ENCODE measurements at places on chromosomes 6 and 20. TPM values are rescaled to one million over a fixed set of nuclear protein-coding genes. Genes with fewer than 3 reads are reported as not detected.

DNA sequence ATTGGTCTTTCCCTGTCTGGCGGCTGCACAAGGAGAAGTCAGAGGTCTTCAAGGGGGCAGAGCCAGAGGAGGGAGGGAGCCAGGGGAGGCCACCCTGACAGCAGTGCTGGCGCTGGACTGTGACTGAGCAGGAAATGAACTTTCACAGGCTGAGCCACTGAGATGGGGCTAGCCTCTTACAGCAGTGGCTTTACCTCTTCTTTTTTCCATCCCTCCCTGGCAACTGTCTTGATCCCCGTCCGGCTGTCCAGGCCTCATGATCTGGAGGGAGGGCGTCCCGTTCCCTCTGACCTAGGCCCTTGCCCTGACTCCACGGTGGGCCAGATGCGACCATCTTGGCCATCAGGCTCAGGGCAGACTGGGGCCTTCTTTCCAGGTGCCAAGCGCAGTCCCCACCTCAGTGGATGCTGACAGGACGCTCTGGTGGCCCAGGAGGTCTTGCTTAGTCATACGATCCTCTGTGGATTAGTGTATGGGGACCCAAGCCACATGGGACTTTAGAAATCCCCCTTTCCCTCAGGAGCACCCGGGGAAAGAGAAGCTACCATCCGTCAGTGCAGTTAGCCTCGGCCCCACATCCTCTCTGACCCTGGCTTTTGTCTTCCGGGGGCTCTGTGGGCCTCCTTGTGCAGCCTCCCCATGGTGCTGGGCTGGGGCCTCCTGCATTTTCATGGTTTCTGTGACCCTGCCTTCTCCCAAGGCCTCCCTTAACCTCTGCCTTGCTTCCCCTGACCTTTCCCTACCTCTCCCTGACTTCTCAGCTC lies 57.4 kb upstream of the CCDC167 start:
- DNase-seq = no peak

- no peak for DNase-seq
Measured at GRCh38 chr20:50588034-50588736, 78.0 kb downstream of the PTPN1 start.

DNA sequence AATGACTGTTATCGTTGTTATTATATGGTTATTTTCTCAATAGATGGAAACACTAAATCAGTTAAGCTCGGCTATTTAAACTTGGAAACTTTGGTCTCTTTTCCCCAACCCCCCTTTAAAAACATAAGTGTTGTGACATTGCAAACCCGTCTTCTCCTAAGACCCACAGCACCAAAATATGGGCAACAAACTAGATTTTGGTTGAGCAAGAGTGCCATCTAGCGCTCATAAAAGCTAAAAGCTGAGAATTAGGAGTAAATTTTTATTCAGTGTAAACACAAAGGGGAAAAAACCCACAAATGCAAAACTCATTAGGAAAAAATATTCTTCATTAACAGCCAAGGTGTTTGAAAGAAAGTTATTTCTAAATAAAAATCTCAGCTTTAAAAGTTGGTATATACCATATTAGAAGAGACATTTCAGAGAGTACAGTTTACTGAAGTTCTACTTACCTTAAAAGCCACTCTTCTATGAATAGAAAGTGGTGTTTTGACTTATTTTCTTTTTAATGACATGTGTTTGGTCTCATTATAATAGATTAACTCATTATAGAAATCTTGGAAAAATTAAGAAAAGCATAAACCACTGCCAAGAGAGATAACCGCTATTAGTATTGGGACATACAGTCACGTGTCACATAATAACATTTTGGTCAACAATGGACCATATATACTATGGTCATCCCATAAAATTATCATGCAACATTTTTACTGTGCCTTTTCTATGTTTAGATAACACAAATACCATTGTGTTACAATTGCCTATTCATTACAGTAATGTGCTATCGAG lies 21.1 kb downstream of the SESN1 start:
- DNase-seq = no peak

DNA sequence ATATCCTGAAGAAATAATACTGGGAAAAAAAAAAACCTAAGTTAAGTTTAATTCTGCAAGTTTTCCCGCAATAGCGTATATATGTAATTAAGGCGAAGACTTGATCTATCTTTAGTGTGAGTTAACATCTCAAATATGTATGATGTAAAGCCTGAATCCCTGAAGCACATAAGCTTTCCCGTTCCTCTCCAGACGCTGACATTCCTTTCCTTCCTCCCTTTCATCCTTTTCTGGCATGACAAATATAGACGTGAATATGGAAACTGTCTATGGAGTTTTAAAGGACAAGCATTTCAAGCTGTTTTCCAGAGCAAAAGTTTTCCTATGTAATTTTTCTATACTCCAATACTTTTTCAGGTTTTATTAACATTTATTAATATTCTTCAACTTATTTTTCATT lies 637.0 kb downstream of the COL12A1 start:
- DNase-seq = no peak

Gene MMP24
- total RNA-seq = 0.35 TPM
